ENCODE measurements at places on chromosomes 5 and 9.

GRCh38 chr5:128441941-128442350 is 96.1 kb downstream of the FBN2 start:
- DNase-seq, result no peak

- no peak for DNase-seq
Measured at GRCh38 chr5:41503860-41504259, 6.5 kb downstream of the PLCXD3 start.

- DNase-seq, result no peak
Measured at GRCh38 chr9:79980432-79980831, 408.7 kb downstream of the TLE4 start.

DNA sequence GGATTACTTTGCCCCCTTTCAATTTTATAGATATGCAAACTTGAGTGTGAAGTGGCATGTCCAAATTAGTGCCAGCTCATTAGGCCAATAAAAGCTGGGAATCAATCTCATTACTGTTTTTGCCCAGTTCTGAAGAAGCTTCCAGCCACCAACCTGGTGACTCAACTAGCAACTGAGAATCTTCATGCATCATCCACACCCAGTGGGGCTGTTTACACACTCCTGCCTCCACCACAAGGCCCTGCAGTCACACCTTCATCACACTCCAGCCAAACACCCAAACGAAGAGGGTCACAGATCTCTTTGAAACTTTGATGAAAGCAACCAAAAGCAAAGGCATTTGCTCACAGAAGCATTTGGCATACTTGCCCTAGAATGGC is 41.3 kb upstream of the S1PR3 start:
- DNase-seq, result no peak

- DNase-seq, result no peak
Measured at GRCh38 chr9:90330231-90330630, 312.4 kb downstream of the DIRAS2 start.

DNA sequence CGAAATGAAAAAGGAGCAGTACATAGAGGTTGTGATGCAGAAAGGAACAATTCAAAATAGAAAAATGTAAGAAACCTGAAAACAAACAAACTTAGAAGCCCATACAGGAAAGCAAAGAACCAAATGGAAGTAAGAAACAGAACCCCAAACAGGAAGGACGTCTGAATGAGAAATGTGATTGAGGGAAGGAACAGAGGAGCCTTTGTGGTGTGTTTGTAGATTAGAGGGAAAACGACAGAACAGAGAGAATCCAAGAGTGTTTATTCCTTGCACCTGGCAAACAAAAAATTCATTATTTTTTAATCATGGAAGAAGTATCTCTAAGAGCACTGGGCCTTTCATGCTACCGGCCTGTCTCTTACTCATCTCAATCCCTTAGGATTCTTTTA is 67.8 kb upstream of the ZSWIM6 start:
- DNase-seq, result no peak

DNA sequence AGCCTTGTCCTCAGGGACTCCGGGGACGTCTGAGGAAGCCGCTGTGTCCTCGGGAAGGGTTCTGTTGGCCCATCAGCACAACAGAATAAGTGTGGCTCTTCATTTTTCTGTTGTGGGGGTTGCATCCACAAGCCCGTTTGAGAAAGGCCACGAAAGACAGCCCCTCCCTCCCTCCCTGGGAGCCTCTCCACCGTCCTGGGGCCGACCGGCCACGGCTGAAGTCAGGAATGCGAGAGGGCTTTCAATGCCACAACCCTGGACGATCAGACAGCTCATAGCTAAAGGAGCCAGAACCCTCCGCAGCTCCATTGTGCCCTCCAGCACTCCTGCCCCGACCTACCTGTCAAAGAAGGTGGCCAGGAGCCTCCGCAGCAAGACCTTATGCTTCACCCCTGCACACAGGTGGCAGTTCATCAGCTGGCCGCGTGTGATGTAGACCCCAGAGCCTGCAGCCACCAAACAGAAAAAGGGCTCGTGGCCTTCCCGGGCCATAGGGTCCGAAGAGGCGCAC is 52.4 kb upstream of the UBAC1 start:
- DNase-seq, result no peak

- no peak for DNase-seq
Measured at GRCh38 chr5:142353071-142353472, 28.3 kb upstream of the SPRY4 start.

GRCh38 chr9:4936823-4937222 is 48.2 kb upstream of the JAK2 start:
- no peak for DNase-seq

DNA sequence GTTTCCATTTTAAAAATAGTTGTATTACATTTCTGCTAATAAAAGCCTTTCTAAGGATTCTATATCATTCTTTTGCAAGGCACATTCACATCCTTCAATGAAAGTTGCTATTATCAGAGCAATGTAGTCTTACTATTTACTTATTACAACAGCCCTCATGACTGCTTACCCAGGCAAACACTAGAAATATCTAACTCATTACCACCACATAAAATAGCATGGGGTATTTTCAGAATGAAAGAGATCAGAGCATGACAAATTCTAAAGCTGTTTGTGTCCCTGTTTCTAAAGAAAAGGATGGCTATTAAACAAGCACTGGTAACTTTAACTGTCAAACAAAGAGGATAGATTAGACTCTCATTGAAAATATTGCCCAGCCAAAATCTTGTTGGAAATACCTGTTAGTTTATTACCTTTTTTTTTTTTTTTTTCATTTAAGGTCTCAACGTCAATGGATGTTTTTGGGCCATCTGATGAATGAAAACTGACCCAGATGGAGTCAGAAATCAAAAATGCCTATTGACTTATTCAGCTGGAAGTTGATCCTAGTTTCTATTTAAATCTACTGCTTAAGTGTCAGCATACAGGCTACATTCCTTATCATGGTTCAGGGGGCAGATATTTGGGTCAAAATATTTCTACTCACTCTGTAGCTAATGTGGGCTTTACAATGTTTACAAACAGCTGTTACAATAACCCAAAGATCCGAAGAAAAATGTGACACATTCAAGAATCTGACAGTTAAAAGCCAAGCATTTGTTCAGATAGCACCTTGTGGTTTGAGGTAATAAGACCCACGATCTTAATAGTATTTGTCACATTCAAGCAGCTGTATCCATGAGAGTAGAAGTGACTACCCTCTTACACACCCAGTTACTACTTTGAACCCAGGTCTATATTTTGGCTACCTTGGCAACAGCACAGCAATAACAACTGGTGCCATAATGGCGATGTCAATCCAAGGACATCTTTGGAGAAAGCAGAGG is 554.8 kb upstream of the MEF2C start:
- no peak for DNase-seq

GRCh38 chr5:106376522-106376921 is 1294.2 kb downstream of the EFNA5 start:
- no peak for DNase-seq

DNA sequence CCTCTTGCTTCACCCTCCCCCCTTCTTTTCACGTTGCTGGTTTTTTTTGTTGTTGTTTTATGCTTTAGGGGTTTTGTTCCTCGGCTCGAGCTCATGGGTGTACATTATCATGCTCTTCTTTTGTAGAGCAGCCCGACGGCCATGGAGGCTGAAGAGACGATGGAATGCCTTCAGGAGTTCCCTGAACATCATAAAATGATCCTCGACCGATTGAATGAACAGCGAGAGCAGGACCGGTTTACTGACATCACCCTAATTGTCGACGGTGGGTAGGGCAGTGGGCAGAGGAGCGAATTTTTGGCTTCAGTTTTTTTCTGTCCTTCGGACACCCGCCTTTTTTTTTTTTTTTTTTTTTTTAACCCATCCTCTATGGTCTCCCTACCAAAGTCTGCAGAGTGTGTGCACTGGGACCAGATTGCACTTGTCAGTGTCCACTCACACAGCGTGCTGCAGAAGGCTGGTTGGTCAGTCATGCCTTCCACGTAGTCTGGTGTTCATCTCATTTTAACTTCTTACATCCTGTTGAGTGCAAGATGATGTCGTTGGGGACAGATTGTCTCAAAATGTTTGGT is 1.3 kb downstream of the ZNF131 start:
- DNase-seq, result no peak

- no peak for DNase-seq
Measured at GRCh38 chr5:55570026-55570425, 35.3 kb upstream of the PLPP1 start.

DNA sequence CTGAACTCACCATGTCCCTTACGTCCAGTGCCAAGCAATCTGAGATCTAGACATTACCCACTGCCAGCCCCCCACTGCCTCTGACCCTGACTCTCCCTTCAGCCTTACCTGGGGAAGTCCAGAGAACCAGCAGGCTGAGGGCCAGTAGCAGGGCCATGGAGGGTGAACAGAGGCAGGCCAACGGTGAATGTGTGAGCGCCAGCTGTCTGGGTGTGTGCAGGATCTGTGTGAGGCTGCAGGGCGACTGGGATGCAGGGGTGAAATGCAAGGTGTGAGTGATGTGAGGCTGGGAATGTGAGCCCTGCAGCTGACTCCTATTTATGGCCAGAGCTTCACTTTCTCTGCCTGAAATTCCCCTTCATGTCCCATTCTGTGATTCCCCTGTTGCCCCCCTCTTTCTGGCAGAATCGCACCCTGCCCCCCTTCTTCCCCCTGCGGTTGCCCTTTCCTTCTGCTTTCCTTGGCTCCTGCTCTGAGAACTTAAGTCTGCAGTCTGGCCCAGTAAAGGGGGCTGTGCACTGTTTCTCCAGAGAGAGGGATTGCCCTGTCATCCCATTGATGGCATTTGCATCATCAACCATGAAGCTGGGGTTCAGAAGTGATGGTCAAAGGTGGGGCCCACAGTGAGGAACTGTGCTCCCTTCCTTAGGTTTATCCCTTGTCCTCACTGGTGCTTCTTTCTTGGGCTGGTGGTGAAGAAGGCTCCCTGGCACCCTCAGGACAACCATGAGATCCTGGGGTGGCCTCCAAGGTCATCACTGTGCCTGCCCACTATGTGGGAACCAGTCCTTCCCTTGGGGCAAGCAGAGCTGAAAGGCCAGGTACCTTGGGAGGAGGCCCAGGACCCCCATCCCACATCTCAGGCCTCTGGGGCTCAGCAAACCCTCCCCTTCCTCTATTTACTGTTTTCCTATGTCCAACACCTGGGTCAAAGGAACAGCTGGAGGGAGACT is at the start of gene CCL19:
Gene CCL19 (minus strand): TSS at position 294 of the 953 bp plus-strand sequence. CDS start 137 bp downstream, at position 157.
- no peak for DNase-seq

DNA sequence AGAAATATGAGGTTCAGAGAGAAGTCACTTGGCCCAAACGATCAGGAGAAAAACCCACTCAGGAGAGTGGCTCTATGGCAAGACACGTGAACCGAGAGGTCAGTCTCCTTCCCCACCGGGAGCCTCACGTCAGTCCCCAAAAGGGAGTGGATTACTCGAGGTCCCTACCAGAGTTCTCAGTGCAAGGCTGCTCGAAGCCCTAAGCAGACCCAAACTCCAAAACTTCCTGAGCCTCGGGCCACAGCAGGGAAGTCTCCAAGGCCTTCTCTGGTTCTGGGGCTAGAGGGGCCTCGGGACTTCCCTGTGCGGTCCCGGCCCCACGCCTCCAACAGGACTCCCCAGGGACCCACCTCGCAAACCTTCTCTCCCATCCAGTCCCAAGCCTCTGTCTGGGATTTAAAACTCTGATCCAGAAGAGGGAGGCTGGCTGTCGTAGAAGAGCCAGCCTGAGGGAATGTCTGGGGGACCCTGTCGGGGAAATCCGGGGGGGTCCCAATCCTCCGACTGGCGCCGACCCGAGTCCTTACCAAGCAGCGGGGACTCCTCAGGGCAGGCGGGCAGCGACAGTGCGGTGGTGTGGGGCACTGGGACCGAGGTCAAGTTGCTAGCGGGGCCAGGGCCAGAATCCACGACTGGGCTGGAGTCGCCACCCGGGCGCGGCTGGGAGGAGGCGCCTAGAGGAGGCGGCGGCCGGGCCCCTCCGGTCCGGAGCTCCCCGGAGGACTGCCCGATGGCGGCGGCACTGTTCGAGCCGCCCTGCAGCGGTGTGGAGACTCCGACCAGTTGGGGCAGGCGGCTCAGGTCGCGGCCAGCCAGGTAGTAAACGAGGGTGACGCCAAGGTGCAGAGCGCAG is 679 bp downstream of the B4GALT1 start:
- no peak for DNase-seq

Data from CD4-positive, alpha-beta T cell treated with Interleukin-6 at 100 ng/mL for 8 hours (primary cell).